Neural progenitor cell (in vitro differentiated cells): ENCODE measurements at places on chromosomes 1 and 21.

DNA sequence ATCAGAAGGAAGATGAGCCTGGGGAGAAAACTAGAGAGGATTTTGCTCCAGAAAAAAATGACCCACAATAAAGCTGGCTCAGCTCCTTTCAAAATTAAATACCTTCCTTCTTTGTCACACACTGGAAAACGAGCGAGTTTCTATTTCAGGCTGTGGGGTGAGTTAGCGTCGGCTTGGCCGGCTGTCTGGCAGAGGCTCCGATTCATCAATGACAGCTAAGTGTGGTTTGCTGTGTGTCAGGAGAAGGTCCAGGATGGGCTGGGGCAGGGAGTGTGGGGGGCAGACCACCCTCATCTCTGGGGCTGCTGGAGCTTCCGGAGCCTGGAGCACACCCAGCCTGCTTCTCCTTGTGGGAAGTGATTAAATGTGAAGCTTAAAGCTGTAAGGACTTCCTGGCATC is 120.2 kb downstream of the ETS2 start:
- no peak for DNase-seq

DNA sequence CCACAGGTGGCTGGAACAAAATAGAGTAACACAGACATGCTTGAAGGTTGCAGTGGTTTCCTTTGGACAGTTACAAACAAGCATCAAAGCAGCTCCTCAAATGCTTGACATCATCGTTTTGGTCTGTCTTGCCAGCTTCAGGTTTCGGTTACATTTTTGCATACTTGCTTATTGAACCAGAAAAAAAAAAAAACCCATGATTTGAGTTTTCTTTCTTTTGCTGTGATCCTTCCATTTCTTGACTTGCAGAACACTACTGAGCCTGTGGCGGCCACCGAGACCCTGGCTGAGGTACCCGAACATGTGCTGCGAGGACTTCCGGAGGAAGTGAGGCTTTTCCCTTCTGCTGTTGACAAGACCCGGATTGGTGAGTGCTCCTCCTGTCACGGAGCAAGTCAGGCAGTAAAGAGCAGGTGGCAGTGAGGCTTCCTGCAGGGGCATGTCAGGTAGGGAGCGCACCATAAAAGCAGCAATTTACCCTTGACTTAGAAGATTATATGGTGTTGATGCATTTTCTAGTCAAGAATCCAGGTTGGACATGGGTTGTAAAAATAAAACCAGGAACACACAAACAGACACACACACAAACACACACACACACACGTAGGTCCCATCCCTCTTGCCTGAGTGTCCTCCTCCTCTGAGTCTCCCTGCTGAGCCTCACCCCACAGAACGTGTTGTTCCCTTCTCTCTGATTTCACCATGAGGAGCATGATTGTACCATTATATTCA is 30.9 kb downstream of the PRDM2 start:
- no peak for DNase-seq

DNA sequence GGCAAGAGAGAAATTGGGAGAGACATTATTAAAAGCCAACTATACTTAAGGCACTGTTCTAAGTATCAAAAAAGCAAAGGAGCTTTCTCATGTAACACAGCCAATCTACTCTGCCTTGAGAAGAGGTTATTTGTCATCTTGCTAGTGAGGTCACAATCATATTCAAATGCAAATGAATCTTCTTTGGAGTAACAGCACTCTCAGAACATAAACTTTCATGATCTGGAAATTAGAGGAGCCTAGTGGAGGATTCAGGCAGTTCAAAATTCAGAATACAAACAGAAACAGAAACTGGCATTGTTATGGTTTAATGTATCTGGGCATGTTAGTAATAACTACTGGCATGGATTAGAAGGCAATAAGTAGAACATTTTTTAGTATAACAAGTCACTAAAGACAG is 57.4 kb downstream of the ARID4B start:
- DNase-seq = no peak

DNA sequence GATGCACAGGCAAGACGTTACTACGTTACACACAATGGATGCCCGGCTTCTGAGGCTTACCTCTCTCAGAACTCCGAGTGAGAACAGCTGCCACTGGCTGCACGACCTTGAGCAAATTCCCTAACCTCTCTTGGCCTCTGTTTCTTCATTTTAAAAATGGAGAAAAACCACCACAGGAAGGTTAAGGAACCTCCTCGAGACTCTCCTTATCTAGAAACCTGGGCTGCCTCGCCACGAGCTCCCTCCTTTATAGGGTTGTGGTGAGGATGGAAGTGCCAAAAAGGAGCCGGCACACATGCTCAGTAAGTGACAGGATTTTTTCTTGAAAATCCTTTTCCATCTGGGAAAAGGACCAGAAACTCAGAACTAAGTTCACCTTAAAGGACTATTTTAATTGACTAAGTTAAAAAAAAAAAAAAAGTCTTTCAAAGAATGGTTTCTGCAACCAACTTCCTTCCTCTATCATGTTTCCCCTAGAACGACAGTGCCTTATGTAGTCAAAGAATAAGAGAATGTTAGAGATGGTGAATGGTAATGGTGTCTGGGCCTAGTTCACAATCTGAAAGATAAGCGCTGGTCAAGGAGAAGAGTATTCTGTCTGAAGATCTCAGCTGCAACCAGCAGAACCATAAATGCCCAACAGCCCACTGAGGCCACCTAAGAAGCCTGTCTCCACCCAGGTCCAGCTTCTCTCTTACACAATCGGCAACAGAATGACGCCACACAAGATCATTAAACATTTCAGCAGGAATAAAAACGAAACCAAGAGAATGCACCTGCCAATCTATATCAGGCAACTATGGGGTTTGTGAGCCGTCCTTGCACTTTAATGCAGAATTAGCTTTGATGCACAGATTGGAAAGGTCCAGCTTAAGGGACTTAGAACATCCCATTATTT is 64.9 kb downstream of the SLC45A1 start:
- no peak for DNase-seq

GRCh38 chr1:78319603-78320002 is 171.2 kb upstream of the PTGFR start:
- DNase-seq = no peak

GRCh38 chr1:115558275-115558674 is 83.5 kb upstream of the VANGL1 start:
- no peak for DNase-seq

- DNase-seq = no peak
These were observed 15.1 kb upstream of the PODN start for GRCh38 chr1:53046930-53047329.

DNA sequence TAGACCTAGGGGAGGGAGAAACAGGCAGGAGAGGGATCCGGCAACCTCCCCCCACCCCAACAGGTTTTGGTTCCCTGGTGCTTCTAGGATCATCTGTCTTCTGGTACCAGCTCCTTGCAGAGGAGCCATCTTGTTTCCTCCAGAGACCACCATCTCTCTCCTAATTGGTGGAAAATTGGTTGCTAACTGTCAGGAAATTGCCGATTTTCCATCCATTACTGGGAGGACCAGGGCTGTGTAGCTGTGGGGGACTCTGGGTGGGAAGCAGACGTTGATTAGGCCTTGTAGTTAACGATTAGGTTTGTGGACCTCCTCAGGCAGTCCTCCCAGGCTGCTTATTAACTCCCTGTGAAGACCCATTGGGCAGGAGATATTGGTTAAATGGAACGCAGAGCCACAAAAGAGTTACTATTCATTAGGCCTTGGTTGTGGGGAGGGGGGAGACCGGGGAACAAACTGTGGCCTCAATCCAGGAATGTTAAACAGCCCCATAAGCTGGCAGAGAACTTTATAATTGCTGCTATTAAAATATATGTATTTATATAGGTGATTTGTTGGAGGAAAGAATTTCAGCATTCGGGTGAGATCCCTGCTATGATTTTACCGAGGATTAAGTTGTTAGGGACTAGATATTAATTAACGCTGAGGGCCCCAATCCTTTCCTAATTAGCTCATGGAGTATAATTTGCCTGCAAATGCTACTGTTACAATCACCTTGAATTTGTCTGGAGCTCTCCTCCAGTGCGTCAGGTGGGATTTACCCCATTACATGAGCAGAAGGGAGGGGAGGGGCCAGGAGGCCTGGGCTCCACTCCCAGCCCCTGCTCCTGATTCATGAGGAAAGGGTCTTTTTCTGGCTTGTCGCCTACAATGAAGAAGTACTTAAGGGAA is 61.2 kb upstream of the TRABD2B start:
- DNase-seq = no peak

DNA sequence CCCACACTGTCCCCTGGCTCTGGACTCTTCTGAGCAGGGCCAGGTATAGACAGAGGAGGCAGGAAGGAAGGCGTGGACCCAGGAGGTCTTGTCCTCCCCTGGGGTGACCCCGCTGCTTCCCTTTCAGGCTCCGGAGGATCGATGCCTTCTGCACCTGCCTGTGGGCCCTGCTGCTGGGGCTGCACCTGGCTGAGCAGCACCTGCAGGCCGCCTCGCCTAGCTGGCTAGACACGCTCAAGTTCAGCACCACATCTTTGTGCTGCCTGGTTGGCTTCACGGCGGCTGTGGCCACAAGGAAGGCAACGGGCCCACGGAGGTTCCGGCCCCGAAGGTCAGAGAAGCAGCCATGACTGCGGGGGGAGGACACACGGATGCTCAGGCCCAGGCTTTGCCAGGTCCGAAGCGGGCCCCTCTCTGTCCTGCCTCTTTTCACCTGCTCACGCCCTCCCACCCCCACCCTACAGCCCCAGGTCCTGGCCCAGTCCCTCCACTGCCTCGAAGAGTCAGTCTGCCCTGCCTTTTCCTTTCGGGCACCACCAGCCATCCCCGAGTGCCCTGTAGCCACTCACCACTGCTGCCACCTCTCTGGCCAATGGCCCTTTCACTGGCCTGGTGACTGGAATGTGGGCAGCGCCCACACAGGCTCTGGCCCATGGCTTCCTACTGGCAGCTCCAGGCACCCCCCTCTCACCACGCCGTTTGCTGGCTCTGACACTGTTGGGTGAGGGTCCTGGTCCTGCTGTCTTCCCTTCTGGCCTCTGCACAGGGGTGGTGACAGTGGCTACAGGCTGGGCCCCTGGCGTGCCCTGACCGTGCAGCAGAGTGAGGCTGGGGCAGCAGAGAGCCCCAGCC is 13.5 kb downstream of the TMEM201 start:
- no peak for DNase-seq

DNA sequence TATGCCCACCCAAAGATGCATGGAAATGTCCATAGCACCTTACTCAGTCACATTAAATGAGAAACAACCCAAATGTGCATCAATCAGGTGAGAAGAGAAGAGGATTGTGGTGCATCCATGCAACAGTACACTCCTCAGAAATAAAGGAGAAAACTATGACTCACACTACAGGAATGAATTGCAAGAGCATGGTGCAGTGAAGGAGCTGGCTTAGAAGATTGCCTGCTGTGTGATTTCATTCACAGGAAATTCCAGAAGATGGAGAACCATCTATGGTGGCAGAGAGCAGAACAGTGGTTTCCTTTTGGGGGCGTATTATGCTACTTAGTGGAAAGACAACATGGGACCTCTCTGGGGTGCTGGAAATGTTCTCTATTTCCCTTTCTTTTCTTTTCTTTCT is 278.6 kb upstream of the AJAP1 start:
- no peak for DNase-seq

DNA sequence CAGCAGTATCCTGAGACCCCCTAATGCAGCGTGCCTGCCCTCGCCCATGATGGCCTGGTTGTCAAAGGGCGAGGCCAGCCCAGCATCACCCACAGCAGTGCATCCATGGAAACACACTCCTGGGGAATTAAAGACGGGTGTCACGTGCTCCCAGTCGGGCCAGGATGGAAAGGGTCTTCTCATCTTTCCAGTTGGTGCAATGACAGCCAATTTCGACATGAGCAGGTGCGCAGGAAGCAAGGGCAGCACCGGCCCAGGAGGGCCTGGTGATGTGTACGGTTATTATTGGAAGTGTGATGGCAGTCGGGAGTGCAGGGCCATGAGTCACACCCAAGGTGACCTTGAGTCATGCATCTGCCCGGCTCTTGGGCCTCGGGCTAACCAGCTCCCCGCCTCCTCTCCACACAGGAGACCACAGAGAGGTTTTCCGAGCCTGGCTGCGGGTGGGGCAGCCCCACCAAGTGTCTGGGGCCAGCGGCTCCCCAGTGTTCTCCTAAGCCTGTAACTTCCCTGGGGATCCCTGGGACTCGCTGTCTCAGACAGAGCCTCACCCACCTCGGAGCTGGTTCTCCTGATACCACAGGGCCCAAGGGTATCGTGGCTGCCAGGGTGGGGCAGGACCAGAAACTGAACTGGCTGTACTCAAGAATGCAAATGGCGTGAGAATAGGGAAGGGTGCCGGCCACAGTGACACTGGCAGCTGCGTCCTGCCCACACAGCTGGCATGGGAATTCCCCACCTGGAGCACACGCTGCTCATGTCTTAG is 119.8 kb downstream of the SIK1 start:
- no peak for DNase-seq

GRCh38 chr1:94095744-94096469 is 25.0 kb downstream of the ABCA4 start:
- no peak for DNase-seq

GRCh38 chr1:21308330-21308729 is 18.1 kb upstream of the ECE1 start:
- no peak for DNase-seq

DNA sequence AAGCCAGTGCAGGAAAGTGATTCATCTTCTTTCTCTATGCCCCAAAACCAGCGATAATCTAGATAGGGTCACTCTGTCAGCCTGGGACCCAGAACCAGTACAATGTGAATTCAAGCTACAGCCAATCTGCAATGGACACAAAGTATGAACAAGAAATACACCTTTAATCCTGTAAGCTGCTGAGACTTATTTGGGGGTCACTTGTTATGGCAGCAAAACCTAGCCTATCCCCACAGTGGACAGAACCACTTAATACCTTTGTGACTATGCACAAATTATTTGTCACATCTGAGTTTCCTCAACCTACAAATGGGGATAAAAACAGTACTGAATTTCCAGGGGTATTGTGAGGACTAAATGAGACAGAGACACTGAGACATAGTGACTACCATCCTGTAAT is 50.0 kb downstream of the TMCO4 start:
- DNase-seq = no peak

DNA sequence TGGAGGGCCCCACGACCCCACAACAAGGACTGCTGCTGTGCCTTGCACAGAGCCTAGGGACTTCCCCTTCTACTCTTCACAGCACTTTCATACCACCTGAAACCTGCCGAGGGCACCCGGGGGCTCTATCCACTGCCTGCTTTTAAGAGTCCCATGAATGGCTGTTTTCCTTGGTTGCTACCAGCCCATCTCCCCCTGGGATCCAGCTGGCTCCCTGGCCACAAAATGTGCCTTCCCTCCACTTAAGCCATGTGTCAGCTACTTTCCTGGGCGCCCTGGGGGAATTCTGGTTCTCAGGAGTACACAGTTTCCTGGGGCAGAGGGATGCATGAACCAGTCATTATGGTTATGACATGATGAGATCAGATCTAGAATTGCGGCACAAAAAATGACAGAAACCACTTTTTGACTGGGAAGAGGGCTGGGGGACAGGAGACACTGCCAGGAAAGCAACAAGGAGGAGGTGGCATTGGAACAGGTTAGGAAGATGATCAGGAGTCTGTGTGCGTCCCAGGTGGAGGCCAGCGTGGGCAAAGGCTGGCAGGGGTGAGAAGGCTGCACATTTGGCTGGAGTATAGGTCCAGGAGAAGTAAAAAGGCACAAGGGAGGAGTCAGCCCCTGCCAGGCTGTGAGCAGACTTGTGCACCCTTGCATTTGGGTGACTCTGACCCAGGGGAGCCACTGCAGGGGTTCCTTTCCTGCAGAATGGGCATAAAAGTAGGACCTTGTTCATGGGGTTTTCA is 3.2 kb upstream of the TNFRSF8 start:
- DNase-seq = no peak
